ENCODE measurements at places on chromosomes 3 and 15. TPM values are rescaled to one million over a fixed set of nuclear protein-coding genes. Genes with fewer than 3 reads are reported as not detected.

DNA sequence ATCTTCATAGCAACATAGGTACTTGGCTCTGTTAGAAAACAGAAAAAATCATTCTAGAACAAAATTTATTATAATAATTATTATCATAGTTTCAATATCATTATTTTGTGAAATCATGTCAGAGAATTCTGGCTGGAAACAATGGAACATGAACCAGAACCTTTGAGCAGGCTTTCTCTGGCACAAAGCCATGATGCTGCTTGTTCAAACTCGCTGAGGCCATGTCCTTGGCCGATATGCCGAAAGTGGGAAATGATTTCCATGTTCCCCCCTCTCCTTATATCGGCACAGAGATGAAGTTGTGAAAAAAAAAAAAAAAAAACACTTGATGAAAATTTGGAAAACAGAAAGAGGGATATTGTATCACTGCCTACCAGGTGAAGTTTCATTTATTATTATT, 49.0 kb upstream of the MRPL3 start:
- DNase-seq, result no peak

DNA sequence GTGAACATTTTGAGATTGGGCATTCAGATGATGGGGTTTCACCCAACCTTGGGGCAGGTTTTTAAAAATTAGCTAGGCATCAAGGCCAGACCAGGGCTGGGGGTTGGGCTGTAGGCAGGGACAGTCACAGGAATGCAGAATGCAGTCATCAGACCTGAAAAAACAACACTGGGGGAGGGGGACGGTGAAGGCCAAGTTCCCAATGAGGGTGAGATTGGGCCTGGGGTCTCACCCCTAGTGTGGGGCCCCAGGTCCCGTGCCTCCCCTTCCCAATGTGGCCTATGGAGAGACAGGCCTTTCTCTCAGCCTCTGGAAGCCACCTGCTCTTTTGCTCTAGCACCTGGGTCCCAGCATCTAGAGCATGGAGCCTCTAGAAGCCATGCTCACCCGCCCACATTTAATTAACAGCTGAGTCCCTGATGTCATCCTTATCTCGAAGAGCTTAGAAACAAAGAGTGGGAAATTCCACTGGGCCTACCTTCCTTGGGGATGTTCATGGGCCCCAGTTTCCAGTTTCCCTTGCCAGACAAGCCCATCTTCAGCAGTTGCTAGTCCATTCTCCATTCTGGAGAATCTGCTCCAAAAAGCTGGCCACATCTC, 6.1 kb downstream of the RHO start:
- no peak for DNase-seq

The CYP1A2 gene
- polyA plus RNA-seq, result 0.46 TPM

DNA sequence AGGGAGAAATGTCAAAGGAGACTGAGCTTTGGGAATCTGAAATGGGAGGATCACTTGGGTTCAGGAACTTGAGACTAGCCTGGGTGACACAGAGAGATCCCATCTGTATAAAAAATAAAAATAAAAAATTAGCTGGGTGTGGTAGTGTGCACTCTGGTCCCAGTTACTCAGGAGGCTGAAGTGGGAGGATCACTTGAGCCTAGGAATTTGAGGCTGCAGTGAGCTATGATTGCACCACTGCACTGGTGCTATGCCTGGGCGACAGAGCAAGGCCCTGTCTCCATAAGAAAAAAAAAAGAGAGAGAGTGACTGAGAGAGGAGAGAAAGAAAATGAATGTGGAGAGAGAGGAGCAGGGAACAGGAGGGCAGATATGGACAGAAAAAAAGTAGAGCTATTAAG, 72.8 kb downstream of the SENP2 start:
- no peak for DNase-seq

DNA sequence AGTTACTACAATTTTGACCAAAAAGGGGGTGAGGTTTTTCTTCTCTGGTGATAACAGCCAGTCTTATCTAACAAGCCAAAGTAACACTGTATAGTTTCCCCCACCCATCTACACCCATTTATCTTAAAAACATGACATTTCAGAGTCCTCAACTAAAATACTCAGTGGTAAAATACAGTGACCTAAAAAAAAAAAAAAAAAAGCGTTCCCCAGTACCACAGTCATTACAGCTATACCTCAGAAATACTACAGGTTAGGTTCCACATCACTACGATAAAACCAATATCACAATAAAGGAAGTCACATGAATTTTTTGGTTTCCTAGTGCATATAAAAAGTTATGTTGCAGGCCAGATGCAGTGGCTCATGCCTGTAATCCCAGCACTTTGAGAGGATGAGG, 13.8 kb downstream of the DENND4A start:
- no peak for DNase-seq

DNA sequence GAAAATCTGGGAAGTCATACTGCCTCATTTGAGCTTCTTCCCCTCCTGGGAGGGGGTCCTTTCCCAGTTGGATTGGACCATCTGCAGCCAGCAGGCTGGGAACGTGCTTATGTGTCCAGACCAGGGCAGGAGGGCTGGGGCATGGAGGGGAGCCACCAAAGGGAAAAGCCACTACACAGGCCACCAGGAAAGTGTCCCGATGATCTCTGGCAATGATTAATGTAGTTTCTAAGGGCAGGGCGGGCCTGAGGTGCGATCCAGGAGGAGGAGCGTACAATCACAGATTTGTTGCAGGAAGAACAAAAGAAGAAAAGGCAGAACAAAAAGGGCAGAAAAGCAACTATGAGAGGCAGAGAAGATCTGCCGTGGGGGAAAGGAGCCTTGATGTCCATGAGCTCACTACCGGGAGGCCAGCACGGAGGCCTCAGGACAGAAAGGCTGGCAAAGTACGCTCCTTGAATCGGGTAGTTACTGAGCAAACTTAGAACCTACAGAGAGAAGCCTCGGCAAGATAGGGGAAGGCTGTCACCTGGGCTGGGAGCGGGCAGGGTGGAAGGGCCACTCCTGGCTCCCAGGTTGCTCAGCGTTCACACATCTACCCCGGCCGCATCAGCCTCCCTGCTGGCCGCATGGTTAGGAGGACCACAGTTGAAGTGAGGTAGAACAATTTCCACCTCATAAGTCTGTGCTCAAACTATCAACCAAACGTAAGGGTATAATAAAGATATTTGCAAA, 79.5 kb upstream of the PCSK6 start:
- no peak for DNase-seq
